ENCODE measurements at places on chromosomes 16 and 17.

GRCh38 chr17:27226611-27227230 is 67.2 kb upstream of the WSB1 start:
- DNase-seq, result peak; percentile 81

DNA sequence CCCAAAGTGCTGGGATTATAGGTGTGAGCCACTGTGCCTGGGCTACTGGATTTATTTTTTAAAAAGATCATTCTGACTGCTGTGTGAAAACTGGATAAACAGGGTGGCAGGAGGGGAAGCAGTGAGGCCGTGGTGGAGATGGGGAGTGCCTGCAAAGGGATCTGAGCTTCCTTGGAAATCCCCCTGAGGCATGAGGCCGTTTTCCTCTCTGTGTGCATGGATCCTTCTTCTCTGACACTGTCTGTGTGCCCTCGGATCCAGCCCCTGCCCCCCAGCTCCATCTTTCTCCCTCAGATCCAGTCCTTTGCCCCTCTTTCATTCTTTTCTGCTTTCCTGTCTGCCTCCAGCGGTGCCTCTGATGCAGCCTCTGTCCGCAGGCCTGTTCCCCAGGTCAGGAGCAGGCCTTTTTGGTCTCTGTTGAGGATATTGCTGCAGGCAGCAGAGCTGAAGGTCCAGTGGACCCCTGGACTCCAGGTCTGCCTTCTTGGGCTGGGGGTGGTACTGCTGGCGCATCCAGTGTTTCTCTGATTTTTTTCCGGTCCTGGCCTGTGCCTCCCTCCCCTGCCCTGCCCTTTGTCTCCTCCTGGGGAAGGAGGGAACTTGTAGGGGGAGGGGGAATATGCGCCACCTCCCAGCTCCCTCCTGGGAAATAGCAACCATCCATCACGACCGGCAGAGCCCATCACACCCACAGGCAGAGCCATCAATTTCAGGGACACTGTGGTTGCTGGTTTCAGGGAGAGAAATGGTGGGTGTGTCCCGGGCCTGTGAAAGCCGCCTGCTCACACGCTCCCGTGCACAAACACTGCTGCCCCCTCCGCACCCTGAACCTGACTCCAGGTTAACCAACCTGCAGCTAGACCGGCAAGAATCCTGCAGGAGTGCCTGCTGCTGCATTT is 17.0 kb downstream of the MGAT5B start:
- DNase-seq, result no peak

GRCh38 chr16:68564382-68564985 is 25.4 kb downstream of the ZFP90 start:
- DNase-seq, result peak; percentile 33

GRCh38 chr16:67028696-67029253 is at the start of gene CBFB:
CBFB (plus strand) TSS chr16:67029149; CDS start chr16:67029408, 259 bp downstream.
- peak; percentile 88 for DNase-seq

DNA sequence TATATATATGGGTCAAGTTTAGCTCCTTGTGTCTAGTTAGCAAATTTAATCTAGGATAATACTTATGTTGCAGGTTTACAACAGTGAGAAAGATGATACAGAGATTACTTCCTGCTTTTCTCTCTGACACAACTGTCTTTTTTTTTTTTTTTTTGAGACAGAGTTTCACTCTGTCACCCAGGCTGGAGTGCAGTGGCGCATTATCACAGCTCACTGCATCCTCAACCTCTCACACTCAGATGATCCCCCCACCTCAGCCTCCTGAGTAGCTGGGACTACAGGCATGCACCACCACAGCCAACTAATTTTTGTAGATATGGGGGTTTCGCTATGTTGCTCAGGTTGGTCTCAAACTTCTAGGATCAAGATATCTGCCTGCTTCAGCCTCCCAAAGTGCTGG is 706.9 kb upstream of the SOX9 start:
- no peak for DNase-seq
